ENCODE measurements at places on chromosomes 5 and 9.

- no peak for DNase-seq
Measured at GRCh38 chr5:160471761-160472160, 50.1 kb downstream of the PTTG1 start.

GRCh38 chr5:122156724-122157325, 27.5 kb downstream of the ZNF474 start:
- DNase-seq: peak; percentile 73

GRCh38 chr5:3187771-3188425, 407.7 kb upstream of the IRX1 start:
- DNase-seq: no peak

DNA sequence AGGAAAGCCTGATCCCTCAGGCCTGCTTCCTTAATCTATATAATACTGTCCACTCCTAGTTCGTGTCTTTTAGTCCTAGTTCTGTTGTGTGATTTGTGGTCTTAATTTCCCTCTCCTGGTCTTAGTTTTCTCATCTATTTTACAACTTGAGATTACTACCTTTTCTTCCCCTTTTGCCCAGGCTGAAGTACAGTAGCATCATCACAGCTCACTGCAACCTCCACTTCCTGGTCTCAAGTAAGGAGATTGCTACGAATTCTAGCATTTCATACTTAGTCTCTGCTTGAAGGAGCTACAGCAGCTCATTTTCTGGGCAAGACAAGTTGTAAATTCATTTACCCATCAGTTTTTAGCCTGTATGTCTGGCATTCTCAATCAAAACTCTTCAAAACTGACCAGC, 5.5 kb downstream of the TRIM32 start:
- DNase-seq: no peak

DNA sequence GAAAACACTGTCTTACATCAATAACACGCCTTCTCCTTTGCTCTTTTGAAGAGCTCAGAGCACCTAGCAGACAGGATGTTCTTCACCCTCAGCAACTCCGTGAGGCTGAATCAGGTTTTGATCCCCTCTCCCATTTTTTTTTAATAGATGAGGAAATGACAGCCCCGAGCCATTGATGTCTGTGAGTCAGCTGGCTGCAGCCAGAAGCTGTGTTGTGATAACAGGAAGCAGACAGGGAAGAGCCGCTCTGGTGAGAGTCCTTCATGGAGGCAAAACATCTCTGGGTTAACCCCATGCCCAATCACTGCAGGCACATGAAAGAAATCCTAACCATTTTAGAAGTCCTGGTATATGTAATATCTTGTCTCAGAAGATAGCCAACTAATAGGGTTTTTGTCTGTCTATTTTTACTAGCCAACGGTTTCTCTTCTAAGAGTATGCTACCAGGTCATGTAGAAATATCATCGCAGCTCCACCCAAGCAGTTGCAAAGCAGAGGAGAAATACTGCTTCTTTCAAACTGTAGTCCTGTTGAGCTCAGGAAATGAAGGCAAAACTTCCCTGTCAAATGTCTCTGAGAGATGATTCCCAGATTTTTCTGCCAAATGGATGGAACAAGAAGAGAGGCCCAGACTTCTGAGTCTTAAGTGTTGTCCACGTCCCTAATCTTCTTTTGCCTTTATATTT, 568.9 kb downstream of the CCDC171 start:
- DNase-seq: peak; percentile 27

DNA sequence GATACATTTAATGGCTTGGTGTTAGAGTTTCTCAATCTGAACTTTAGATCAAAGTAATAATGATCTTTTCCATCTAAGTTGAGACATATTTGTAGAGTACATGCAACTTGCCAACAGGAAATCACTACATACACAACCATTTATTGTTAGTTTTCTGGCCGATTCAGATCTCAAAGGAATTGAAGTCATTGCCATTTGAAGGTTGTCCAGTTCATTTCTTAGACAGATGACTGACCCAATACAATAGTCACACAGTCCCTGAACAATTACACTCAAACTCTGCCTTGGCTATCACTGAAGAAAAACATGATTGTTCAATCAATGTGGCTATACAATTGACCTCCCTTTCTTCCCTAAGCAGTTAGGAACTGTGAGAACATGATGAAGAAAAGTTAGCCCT, 753.2 kb upstream of the RIOK2 start:
- no peak for DNase-seq

DNA sequence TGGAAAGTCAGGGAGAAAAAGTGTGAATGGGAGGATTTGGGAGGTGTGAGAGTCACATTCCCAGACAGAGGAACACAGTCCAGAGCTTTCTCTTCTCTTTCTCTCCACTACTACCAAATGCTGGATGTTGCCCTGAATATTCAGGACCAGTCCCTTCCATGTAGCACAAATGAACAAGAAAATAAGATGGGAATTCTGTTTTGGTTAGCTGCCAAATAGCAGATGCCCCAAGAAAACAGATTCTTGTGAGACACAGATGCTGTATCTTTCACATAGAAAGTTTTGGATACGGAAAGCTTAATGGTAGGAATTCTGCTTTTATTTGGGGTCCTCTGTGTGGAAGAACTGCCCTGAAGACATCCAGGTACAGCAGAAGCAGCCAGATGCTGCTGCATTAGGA, 37.8 kb downstream of the PRLR start:
- no peak for DNase-seq

GRCh38 chr9:2234371-2234893, 219.3 kb downstream of the SMARCA2 start:
- DNase-seq: peak; percentile 59

GRCh38 chr5:118548761-118549720, 439.3 kb downstream of the DTWD2 start:
- DNase-seq: peak; percentile 56

DNA sequence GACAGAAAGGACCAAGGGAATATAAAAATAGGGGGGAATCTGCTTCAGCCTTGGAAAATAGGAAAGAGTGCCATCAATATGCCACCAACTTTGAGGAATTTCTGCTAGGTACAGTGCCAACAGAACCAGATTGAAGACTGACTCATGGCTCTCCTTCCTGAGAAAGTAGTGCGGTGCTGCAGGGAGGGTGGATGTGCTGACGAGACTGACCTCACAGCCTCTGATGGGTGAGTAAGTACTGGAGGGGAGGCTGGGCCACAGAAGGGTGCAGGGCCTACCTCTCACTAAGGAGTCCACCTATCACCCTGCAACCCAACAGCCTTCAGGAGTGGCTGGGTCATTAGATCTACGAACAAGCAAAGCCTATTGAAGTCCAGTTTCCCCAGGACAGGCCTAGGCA, 187.6 kb downstream of the GABBR2 start:
- peak; percentile 79 for DNase-seq

- no peak for DNase-seq
Measured at GRCh38 chr5:157971571-157972216, 112.7 kb upstream of the CLINT1 start.

DNA sequence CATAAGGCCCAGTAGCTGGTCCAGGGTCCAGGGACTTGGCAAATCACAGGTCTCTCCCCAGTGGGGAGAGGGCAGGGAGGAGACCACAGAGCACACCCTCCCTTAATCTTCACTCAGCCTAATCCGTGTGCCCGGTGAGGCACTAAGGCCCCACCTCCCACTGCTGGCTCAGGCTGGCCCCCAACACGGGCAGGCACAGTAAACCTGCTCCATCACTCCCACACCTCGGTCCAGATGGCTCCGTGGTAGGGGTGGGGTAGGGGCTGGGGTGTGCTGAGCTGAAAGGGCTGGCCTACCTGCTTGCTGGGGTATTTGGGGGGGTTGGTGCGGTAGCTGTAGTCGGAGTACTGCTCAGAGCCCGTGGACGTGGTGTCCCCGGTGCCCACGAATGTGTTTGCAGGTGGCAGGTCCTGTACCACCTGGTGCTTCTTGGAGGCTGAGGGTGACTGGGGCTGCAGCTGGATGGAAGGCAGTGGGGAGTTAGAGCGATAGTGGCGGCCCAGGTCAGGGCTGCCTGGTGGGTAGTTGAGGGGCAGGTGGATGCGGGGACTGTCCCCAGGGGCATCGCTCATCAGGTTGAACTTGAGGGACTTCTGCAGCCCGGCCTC, 15.2 kb downstream of the PCDH1 start:
- no peak for DNase-seq

DNA sequence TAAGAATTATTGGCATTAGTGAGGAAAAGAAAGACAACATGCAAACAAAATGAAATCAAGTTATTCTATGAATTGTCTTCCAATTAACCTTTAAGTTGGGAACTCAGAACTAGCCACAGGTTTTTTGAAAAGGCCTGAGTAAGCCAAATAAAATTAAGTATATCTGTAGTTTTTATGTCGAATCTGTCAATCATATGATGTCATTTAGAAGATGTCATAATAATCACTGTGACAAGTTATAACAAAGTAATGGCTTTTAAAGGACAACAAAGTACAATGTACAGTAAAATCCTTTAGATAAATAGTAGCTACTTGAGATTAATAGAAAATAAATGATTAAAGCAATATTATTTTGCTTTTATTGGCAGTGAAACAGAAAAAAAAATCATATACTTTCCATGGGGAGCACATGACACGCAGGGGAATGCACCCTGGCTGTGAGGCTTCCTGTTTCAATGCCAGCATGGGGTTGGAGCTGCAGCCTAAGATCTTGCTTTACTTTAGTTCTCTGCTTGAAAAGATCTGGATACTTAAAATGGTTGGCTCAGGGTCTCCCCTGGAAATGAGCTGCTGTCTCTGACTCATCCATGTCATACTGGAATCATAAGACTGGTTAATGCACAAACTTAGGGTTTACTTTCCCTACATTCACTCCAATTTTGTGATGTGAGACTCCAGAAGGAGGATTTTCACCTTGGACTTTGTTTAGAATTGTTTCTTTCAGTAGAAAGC, 284.3 kb downstream of the TAF11L14 start:
- no peak for DNase-seq

- no peak for DNase-seq
Measured at GRCh38 chr5:168885324-168886120, 306.4 kb upstream of the PANK3 start.

DNA sequence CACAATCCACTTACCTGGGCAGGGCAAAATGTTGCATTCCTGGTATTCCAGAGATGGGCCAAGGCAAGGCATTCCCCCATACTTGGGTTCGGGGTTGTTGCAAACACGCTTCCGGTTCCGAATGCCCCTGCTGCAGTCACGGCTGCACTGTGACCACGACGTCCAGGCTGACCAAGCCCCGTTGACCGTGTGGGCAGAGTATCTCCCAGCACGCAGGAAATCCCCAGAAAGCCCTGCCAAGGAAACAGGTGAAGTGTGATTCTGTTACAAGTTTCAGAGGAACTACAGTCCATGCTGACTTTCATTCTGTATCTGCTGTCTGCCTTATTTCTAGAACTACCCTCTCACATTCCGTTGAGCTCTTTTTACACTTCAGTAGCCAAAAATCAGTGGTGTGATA, 483.0 kb downstream of the SEMA5A start:
- no peak for DNase-seq

- peak; percentile 28 for DNase-seq
Measured at GRCh38 chr9:4098031-4098430, 201.8 kb downstream of the GLIS3 start.

- no peak for DNase-seq
Measured at GRCh38 chr5:8912106-8912505, 633.8 kb downstream of the SEMA5A start.

DNA sequence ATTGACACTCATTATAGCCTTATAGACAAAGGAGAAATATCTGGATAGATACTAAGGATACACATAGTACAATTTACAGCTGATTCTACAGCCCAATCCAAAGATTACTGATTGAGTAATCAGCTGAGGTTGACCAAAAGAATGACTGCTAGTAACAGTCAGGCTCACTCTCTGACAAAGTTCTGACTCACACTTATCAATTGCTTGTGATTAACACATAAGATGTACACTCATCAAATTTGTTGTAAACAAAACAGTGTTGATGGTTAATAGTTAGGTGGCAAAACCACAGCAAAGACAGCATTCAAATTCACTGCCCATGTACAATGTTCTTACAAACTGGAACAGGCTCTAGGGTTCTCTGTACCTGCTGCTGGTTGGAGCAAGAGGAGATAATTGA, 422.7 kb downstream of the TLE1 start:
- DNase-seq: peak; percentile 17

DNA sequence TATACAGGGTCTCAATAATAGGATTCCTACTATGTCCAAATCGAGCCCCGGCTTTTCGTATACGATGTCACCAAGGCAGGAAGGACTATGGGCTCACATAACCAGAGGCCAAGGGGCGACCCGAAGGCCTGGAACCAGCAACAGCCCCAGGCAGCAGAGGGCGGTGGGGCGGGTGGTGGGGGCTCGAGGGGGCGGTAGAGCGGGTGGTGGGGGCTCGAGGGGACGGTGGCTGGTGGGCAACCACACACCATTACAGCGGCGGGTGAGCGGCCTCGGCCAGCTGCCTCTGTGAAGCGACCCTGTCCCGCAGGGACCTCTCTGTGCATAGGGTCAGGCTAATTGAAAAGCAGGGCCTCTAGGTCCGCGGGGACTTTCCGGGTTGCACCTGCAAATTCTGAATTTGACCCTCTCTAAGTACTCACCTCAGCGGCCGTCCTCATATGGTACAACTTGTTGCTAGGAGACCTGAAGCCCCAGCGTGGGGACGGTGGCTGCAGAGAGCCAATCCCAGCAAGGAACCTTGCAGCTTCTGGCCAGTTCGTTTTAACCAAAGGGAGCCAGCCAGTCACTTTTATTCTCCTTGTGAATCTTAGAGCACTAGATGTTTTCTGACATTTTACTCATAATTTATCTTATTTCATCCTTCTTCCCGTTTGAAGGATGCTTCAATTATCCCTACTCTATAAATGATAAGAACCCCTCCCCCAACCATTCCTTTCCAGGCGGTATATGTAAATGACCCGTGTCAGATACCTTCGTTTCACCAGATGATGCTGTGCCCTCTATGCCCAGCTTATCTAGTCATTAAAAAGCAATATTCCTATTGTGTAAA, at the start of gene NME5:
NME5 (minus strand) TSS at position 480 of the 832 bp plus-strand sequence. CDS start 648 bp downstream, outside the sequence.
- peak; percentile 69 for DNase-seq

DNA sequence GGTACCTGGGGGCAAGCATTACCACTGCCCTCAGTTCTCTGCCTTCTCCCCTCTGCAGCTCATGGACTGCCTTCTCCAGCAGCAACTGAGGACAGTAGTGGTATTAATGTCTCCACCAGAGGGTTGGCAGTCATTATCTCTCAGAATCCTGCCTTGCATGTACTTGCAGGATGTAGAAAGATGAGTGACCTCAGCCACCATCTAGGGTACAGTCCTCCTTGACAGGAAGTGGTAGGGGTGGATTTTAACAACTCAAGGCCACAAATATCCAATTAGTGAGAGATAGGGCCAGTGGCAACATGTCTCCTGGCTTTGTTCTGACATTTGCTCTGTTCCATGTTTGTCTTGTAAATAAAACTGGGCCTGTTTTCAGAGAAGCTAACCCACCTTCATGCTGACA, 47.2 kb downstream of the F2R start:
- DNase-seq: no peak

Measured in fibroblast of pulmonary artery (primary cell).